ENCODE measurements at places on chromosomes 2 and 18.

GRCh38 chr2:46042207-46042637 is 255.0 kb upstream of the EPAS1 start:
- no peak for DNase-seq

DNA sequence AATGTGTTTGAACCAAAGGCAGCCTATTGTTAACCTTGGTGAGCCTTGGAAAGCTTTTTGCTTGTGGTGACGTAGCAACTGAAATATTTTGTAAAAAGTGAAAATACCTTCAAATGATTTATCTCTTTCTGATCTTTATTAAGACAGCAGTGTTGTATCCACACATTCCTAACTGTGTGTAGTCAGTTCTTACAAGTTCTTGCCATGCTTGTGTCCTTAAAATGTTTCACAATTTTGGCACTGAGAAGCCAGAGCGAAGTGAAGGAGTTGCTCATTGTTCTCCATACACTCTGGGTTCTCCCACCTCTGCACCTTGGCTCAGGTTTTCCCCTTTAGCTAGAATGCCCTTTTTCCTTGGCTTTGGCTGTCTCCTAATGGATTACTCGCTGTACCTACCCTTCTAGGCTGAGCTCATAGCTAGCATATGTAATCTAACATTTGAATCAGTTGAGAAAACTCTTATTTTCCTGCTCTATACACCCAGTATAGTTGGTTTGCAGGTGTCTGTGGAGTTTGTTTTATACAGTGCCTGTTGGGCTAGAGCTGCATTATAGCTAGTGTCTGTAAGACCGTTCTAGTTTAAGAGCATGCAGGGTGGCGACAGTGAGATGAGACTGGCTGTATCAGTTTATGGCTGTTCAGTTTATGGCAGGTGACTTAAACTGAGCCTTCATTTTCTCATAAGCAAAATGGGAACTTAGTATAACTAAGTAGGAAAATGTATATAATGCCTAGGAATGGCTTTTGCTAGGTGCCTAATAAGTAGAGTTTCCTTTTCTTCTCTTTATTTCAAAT is 45.5 kb downstream of the FMNL2 start:
- no peak for DNase-seq

GRCh38 chr2:36478999-36479398 is 119.0 kb downstream of the FEZ2 start:
- DNase-seq: no peak

DNA sequence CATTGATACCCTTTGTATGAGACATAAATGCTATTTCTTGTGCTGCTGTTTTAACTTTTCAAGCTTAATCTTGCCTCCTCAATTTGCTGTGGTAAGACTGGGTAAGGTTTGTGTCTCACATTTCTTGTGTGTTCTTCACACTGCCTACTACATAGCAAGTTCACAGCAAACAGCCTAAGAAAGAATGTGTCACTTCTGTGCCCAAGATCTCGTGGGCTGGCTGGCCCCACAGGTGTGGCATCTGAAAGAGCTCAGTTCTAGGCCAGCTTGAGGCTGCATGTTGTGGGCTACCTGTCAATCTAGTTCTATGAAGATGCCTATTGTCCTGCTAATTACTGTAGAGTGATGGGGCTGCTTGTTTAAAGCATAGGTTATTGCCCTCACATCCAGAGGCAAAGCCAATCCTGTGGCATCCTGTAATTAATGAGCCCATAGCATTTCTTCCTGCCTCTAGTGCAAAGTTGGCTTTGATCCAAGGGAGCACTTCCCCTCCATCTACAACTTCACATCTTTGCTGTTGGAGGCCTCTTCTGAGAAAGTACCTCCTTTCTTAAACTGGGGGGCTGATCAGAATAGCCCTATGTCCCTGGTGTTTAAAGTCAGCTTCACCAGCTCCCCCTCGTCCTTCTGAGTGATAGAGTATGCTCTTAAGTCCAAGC is 40.9 kb upstream of the ASPRV1 start:
- DNase-seq: peak; percentile 43

- DNase-seq: peak; percentile 50
Measured at GRCh38 chr2:159290289-159290907, 3.9 kb upstream of the WDSUB1 start.

DNA sequence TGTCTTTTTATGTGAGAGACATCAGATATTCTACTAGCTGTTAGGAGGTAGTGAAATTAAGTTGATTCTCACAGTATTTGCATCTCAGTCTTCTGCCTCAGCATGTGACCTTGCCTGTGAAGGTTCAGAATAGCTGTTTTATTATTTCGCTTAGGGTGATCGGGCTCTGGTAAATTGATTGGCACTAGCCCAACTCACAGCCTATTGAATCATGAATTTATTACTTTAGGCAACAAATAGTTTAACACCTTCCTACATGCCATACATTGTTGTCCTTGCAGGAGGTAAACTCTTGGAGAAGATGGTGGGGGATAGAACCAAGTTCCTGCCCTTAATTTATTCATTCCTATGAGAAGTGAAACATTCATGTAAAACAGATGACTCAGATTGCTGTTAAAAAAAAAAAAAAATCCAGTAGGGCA is 101.9 kb downstream of the GPD2 start:
- DNase-seq: no peak

- DNase-seq: no peak
Measured at GRCh38 chr18:8045884-8046281, 478.8 kb downstream of the PTPRM start.

DNA sequence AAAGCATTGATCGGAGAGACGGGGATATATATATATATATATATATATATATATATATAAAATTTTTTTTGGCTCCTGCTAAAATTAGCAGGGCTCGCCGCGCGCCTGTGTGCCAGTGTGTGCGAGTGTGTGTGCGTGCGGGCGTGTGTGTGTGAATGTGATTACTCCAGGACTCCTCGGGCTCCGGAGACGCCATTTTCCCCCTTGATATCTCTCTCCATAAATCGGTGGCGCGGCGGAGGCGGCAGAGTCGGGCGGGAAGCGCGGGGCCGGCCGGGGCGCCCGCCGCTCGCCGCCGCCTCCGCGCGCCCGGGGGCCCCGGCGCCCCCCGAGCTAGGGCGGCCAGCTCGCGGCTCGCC is 795 bp upstream of the SETBP1 start:
- peak; percentile 76 for DNase-seq

- no peak for DNase-seq
Measured at GRCh38 chr2:61141151-61141550, 20.8 kb upstream of the C2orf74 start.

GRCh38 chr2:164252568-164253287 is 368.6 kb downstream of the GRB14 start:
- DNase-seq: no peak

GRCh38 chr2:26455037-26455669 is 22.8 kb downstream of the OTOF start:
- no peak for DNase-seq

DNA sequence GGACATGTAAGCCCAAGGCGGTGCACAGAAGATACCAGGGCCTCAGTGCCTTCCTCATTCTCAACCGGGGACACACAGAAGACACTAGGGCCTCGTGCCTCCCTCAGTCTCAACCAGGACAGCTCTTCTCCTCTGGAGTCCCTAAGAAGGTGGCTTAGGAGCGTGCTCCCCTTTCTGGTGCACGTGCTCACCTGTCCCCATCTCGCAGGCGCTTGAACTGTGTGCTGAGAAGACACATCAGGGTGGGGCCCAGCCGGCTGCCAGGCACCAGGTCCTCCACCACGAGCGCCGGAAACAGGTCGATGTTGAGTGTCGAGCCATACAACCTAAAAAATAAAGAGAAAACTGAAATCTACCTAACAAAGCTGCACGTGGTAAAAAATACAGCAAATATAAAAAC is 99.9 kb downstream of the PXDN start:
- DNase-seq: no peak

- no peak for DNase-seq
Measured at GRCh38 chr18:54606835-54607212, 15.8 kb downstream of the DYNAP start.

- DNase-seq: no peak
Measured at GRCh38 chr2:148981324-148981723, 57.2 kb upstream of the LYPD6B start.

DNA sequence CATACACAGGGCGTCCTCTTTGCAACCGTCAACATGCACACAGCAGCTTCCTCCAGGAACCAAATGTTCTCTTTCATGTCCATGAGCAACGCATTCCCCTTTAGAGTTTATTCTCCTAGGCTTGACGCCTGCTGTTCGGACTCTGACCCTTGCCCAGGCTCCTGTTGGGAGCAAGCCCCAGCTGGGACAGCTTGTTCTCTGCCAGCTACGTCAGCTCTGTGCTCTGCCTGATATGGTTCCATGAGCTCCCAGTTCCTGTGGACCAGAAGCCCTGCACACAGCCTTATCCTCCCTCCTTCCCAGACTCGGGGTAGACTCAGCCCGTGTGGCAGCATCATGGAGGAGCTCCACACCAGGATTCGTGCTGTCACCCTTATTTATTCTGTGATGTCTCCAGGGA is 253.1 kb upstream of the PXDN start:
- DNase-seq: no peak

DNA sequence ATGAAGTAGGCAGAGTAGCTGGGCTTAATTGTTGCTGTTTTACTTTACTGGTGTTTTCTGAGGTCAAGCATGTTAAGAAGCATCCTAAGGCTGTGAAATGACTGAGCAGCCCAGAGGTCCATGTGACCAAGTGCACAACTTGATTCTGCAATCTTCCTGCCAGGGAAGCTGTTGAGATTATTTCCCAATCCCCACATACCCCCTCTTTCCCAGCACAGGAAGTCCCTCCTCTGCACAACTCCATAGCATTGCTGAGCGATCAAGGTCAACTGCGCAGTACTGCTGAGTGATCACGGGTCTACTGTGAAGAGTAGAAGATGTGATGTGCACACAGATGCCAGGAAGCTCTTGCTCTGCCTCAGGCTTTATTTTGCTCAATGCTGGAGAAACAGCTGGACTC is 105.8 kb downstream of the GALNT14 start:
- DNase-seq: no peak

DNA sequence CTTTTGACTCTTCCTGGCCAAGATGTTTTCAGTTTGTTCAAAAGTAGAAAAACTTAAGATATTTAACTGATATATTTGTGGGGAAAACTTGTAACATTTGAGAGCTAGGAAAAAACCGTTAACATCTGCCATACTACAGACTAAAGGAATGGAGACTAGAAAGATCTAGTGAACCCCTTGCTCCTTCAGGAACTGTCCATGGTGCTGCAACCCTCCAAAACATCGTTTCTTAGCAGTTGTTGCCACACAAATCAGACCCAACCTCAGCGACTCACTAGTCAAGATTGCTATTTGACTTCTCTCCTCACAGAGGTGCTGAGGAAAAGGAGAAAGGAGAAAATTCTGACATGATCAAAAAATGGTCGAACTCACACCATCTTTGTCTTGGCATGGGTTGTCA is 393.8 kb upstream of the LYPD1 start:
- no peak for DNase-seq

GRCh38 chr2:147428120-147428747 is 416.6 kb upstream of the ACVR2A start:
- DNase-seq: no peak

- DNase-seq: no peak
Measured at GRCh38 chr2:144668493-144669110, 148.7 kb upstream of the ZEB2 start.

GRCh38 chr2:110770404-110770958 is 38.1 kb downstream of the ACOXL start:
- DNase-seq: peak; percentile 85

DNA sequence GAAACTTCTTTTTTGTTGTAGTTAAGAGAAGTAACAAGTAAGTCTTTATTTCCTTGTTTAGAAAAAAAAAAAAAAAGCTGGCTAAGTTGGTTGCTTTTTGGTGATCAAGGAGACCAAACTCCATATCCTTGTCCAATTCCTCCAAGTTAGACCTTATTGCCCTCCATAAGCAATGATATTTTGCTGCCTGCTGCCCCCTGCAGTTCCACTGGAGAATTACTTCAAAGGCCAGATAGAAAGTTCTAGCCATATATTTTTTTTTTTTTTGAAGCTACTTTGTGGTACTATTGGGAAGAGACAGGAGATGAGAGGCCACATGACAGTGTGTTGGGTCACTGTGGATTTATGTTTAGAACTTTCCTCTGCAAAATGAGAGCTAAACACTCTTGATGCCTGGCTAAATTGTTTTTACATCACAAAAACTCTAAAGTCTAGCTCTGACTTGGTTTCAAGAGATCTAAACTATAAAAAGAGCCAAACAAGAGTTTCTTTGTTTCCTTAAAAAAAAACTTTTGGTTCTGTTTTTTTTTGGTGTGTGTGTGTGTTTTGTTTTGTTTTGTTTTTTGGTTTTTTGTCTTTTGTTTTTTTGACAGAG is 80.7 kb upstream of the RASGRP3 start:
- no peak for DNase-seq

- DNase-seq: no peak
Measured at GRCh38 chr2:46146866-46147502, 150.2 kb upstream of the EPAS1 start.

DNA sequence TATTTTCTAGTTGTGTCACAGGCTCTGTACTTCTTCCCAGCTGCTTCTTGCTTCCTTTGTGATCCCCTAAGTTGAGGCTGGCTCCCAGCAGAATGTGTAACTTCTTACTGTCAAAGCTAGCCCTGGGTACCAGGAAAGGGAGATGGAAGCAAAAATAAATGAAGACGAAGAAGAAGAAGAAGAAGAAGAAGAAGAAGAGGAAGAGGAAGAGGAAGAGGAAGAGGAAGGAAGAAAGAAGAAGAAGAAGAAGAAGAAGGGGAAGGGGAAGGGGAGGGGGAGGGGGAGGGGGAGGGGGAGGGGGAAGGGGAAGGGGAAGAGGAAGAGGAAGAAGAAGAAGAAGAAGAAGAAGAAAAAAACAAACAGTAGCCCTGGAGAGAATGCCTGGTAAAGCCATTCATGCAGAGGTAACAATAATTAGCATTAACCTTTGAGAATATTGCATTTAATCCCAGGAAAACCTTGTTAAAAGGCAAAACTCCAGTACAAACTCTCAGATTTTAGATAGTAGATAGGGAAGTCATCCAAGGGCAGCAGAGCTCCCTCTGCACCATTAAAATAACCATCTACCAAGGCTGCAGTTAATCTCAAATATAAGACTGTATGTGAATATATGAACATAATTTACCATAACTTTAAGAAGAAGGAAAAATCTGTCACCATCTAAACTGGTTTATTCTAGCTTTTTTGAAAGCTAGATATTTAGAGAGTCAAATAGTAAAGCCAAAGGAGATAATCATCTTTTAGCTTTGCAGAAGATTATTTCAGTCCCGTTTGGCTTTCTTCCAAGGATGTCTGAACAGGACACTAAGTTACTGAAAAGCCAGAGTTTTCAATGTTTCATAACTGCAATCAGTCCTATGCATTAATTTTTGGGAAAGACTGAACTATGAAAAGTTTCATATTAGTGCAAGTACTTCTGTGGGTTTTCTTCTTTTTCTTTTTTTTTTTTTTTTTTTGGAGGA is 44.3 kb upstream of the FBXO11 start:
- no peak for DNase-seq

GRCh38 chr2:24512404-24512803 is 21.4 kb downstream of the NCOA1 start:
- no peak for DNase-seq

All from NCI-H1105 (cell line).